ENCODE measurements at places on chromosomes 11 and 22. TPM values are rescaled to one million over a fixed set of nuclear protein-coding genes. Genes with fewer than 3 reads are reported as not detected.

- peaks cover 47% of the 10 kb centered on the region for H3K36me3 ChIP-seq
- no peak overlapping the region for H3K4me3 ChIP-seq
- no peak overlapping the region for H3K27ac ChIP-seq
- DNase-seq, result no peak
- no peaks in the 10 kb centered on the region for H3K4me1 ChIP-seq
- H3K27me3 ChIP-seq, result no peaks in the 10 kb centered on the region
These were observed 28.6 kb upstream of the RASL10A start for GRCh38 chr22:29344137-29344536.

DNA sequence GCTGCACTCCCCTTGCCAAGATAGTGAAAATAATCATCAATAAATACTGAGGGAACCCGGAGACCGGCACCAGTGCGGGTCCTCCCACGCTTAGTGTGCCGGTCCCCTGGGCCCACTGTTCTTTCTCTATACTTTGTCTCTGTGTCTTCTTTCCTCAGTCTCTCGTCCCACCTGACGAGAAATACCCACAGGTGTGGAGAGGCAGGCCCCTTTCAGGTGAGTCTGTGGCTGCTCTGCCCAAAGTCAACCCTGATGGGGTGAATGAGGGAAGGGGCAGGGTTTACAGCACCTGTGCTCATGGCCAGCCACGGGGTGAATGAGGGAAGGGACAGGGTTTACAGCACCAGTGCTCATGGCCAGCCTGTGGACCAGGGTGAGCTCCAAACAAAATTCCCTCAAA lies 4.7 kb downstream of the BET1L start:
- no peaks in the 10 kb centered on the region for H3K27me3 ChIP-seq
- peak overlapping the region; percentile 81 for H3K27ac ChIP-seq
- peaks cover 49% of the 10 kb centered on the region for H3K4me1 ChIP-seq

DNA sequence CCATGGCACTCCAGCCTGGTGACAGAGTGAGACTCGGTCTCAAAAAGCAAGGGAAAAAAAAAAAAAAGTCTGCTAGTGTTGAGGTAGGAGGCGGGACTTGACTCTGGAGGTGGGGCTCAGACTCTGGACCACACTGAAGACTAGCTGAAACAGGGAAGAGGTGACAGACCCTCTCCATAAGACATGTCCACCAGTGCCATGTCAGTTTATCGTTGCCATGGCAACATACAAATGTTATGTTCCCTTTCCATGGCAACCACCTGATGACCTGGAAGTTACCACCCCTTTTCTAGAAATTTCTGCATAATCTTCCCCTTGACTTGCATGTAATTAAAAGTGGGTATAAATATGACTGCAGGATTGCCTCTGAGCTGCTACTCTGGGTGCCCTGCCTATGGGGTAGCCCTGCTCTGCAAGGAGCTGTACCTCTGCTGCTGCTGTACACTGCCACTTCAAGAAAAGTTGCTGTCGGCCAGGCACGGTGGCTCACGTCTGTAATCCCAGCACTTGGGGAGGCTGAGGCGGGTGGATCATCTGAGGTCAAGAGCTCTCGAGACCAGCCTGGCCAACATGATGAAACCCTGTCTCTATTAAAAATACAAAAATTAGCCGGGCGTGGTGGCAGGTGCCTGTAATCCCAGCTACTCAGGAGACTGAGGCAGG lies 55.1 kb downstream of the KIAA1671 start:
- H3K27ac ChIP-seq, result peak overlapping the region; percentile 40
- no peaks in the 10 kb centered on the region for H3K36me3 ChIP-seq
- no peak for DNase-seq
- H3K27me3 ChIP-seq, result peaks cover 2% of the 10 kb centered on the region
- H3K4me3 ChIP-seq, result no peak overlapping the region

- no peaks in the 10 kb centered on the region for H3K27me3 ChIP-seq
- H3K27ac ChIP-seq, result no peak overlapping the region
- no peaks in the 10 kb centered on the region for H3K4me1 ChIP-seq
- no peaks in the 10 kb centered on the region for H3K36me3 ChIP-seq
- H3K4me3 ChIP-seq, result no peak overlapping the region
These were observed 46.7 kb downstream of the IGF2 start for GRCh38 chr11:2092464-2092910.

DNA sequence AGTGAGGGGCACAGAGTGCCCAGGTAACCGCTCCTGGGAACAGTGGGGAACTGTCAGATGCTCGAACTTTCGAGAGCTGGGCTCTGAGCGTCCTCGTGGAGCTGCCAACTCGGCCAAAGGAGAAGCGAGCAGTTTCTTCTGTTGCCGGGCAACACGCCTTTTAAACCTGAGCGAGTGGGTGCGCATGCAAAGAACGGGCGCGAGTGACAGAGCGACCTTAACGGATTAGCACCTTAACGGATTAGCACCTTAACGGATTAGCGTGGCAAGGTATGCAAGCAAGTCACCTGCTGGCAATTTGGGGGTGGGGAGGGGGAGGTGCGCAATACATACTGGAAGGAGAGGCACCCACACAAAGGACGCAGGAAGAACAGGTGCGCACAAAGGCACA lies 61.8 kb upstream of the PRODH start:
- H3K27ac ChIP-seq, result no peak overlapping the region
- no peaks in the 10 kb centered on the region for H3K4me1 ChIP-seq
- H3K27me3 ChIP-seq, result peaks cover 12% of the 10 kb centered on the region
- H3K4me3 ChIP-seq, result no peak overlapping the region
- no peak for DNase-seq

DNA sequence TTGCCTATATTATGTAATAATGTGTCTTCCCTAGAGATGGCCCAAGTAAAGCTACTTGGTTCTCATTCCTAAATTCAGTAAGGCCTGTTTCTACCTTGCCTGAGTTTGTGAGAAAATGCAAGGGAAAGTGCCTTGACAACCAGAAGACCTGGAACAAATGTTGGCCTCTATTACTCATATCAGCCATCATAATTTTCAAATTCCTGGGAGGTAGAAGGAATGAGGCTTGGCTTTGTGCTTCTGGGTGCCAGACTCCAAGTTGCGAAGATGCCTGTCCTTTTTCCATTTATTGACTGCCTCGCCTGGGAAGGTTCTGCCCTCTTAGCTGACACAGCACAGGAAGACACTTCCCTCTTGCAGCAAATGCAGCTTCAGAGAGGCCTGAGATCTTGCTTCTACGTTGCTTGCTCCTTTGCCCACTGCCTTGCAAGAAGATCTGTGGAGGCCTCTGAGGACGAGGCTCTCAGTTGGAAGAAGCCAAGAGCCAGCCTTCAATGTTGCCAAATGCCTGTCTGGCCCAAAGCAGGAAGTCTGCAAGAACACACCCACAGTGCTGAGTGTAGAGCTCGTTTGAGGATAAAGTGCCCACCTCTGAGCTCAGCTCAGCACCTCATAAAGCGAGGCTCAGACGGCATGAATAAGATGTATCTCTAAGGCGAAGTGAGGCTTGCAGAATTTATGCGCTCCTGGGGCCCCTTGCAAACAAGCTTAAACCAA lies 120.1 kb downstream of the GALNT18 start:
- H3K4me3 ChIP-seq, result no peak overlapping the region
- no peak for DNase-seq
- H3K36me3 ChIP-seq, result no peaks in the 10 kb centered on the region
- no peaks in the 10 kb centered on the region for H3K4me1 ChIP-seq
- H3K27ac ChIP-seq, result no peak overlapping the region

DNA sequence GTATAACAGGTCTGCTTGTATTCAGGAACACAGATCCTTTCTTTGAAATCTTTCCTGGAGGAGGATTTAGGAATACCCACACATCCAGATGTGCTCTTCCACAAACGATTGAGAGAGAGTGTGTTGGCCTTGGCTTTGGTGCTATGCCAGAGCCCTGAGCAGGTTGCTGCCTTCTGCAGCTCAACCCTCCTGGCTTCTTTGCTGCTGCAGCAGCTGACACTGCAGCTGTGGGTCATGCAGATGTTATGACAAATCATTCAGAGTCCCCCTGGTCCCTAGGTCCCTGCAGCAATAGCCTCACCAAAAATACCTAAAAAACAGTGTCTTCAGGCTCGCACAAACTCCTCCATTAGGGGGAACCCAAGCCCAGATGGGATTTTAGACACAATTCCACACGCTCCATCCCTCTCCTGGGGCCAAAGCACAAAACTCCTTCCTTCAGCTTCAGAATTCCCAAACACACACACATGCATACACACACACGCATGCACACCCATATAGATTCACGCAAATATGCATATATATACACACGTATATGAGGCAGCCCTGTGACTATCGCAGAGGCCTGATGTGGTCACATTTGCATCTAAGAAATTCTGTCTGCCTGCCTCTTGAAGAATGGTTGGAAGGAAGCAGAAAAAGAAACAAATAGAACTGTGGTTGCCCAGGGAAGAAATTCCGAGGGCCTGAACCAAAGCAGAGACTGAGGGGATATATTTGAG lies 35.4 kb downstream of the SLN start:
- no peaks in the 10 kb centered on the region for H3K4me1 ChIP-seq
- no peak overlapping the region for H3K4me3 ChIP-seq
- H3K36me3 ChIP-seq, result no peaks in the 10 kb centered on the region
- DNase-seq, result no peak
- no peak overlapping the region for H3K27ac ChIP-seq
- peaks cover 14% of the 10 kb centered on the region for H3K27me3 ChIP-seq

DNA sequence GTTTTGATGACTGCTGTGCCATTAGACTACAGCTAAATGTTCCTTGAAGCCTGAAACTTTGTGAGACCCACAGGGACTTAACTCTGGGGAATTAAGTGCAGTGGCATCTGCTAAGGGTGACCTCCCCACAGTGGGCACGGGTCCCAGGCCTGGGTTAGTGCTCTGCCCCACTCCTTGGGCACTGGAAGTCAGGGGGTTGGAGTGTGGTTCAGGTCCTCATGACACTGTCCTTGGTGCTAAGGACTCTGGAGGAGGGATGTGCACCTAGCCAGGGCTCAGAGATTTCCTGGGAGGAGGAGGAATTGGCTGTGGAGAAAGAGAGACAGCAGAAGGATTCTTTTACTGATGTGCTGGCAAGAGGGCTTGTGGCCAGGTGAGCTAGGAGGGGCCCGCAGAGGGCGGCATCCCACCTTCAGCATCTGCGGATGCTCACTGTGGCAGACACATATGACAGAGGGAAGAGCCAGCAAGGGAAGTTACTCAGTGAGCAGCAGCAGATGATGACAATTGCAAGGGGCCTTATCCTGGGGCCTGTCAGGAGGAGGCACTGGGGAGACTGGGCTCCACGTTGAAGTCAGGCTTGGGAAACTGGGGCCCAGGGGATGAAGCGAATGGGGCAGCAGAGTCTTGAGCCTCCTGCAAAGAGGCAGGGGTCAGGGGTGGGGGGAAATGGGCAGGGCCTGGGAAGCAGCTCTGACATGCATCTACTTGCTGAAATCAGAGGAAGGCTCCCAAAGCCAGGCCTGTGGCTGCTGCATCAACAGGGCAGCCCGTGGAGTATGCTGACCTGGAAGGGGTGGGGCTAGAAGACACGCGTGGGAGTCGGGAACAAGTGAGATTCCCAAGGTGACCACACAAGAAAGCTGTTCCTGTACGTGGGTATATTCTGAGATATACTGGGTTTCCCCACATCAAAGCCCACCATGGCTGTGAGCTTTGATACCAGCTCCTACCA lies 144.0 kb downstream of the MPPED1 start:
- no peak for DNase-seq
- H3K4me1 ChIP-seq, result no peaks in the 10 kb centered on the region
- H3K27me3 ChIP-seq, result no peaks in the 10 kb centered on the region

DNA sequence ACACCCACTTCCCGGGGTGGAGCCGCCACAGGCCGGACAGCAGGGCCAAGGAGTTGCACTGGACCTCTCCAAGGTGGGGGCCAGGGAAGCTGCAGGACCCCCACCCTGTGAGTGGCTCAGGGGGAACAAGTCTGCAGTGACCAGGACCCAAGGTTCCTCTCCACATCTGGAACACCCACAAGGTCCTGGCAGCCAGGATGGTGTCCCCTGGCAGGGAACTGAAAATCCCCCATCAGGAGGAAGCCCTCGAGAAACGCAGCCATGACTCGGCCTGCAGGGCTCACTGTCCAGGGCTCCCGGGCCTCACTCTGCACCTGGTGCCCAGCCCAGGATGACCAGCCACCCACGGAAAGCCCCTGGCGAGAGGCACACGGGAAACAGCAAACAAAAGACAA lies 11.5 kb downstream of the RNH1 start:
- H3K27me3 ChIP-seq, result no peaks in the 10 kb centered on the region
- H3K4me3 ChIP-seq, result no peak overlapping the region
- DNase-seq, result no peak
- peaks cover 8% of the 10 kb centered on the region for H3K4me1 ChIP-seq

- peaks cover 38% of the 10 kb centered on the region for H3K4me1 ChIP-seq
- H3K27me3 ChIP-seq, result peaks cover 63% of the 10 kb centered on the region
- H3K27ac ChIP-seq, result peak within 1 kb of the TSS; percentile 77
- peak within 1 kb of the TSS; percentile 88 for H3K4me3 ChIP-seq
- peak; percentile 21 for DNase-seq
These were observed at the start of gene BARX2 for GRCh38 chr11:129375751-129376657. BARX2 (plus strand) TSS chr11:129375848; CDS start chr11:129376036, 188 bp downstream.

GRCh38 chr11:66311470-66311964 lies 5.3 kb downstream of the CD248 start:
- no peaks in the 10 kb centered on the region for H3K36me3 ChIP-seq
- peak overlapping the region; percentile 94 for H3K27ac ChIP-seq
- DNase-seq, result no peak
- peaks cover 3% of the 10 kb centered on the region for H3K27me3 ChIP-seq
- H3K4me1 ChIP-seq, result peaks cover 14% of the 10 kb centered on the region

PANX3 gene
- total RNA-seq, result not detected

PRR5 gene
- 19.7 TPM for total RNA-seq

MOGAT2 gene
- not detected for total RNA-seq

OR5P2 gene
- total RNA-seq, result not detected

Data from activated T-helper 1 cell treated with anti-CD3 and anti-CD28 coated beads, Interleukin-12 subunit alpha, Interleukin-12 subunit beta, Interleukin-2, Interleukin-4 antibody, amounts not matched to agents 30 ng/mL and 10 ng/mL and 1 ng/mL, durations not matched to agents 14 hours and 24 hours and 36 hours (primary cell).